Coronary artery (tissue), 2 donors: ENCODE measurements at places on chromosomes 2 and 18.

- DNase-seq, result no peak
Observed at GRCh38 chr18:48563027-48563426, 24.2 kb downstream of the CTIF start.

DNA sequence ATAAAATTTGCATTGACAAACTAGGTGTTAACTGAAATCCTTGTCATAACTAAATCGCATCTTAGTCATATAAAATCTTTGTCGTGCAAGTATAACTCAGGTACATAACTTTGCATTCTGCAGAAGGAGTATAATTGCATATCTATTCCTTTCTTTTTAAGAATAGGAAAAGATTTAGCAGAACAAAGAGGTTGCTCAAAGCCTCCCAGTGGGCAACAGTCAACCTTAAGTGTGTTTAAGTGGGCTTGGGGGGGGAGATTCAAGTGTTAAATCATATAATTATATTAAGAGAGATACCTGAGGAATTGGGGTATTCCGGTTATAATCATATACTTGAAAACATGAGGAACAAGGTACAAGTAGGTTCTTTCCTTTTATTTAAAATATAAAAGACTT lies 913.3 kb downstream of the CPS1 start:
- DNase-seq, result no peak

- no peak for DNase-seq
Observed at GRCh38 chr2:20177556-20178248, 47.2 kb downstream of the SDC1 start.

GRCh38 chr18:78912336-78912735 lies 67.3 kb upstream of the SALL3 start:
- peak; percentile 47 for DNase-seq

GRCh38 chr2:15170070-15170775 lies 390.9 kb downstream of the NBAS start:
- DNase-seq, result no peak

- DNase-seq, result no peak
Observed at GRCh38 chr2:209340522-209340921, 83.3 kb upstream of the MAP2 start.

DNA sequence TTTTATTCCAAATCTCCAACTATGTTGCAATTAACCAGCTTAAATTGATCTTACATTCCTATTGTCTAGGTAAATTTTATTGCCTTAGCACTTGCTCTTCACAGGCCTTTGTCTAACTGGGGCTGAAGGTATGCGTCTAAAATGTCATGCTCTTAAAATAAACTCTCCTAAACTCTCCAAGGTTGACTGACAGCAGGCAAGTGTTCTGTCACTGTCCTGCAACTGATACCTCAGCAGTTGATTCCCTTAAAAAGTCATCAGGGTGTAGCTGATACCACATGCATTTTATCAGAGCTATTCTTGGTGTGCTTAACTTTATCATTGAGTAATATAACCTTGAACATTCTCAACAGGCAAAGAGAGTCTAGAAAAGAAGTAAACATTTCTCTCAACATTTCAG lies 680 bp downstream of the TTN start:
- no peak for DNase-seq

GRCh38 chr2:44107086-44107740 lies 61.5 kb upstream of the PPM1B start:
- DNase-seq, result no peak

GRCh38 chr2:136118819-136119716 lies 1.1 kb upstream of the CXCR4 start:
- DNase-seq, result no peak

GRCh38 chr2:46335391-46336282 lies 38.4 kb downstream of the EPAS1 start:
- DNase-seq, result peak; percentile 82

DNA sequence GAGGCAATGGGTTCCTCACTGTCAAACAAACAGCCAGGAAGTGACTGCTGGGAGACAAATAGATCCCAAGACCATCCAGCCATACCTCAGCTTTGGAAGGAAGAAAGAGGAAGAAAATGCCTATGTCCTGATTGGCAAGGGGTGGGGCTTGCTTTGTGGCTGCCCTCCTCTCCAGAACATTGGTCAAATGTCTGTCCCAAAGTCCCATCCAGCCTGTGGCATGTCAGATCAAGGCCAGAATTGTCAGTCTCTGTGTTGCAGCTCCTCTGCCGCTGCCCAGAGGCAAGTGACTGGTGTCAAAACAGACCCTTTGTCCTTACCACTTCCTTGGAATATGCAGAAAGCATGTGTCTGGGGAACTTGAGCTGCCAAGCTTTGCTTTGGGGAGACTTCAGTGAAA lies 63.0 kb upstream of the SMAD2 start:
- DNase-seq, result no peak

GRCh38 chr2:102016399-102016955 lies 24.7 kb downstream of the IL1R2 start:
- no peak for DNase-seq

DNA sequence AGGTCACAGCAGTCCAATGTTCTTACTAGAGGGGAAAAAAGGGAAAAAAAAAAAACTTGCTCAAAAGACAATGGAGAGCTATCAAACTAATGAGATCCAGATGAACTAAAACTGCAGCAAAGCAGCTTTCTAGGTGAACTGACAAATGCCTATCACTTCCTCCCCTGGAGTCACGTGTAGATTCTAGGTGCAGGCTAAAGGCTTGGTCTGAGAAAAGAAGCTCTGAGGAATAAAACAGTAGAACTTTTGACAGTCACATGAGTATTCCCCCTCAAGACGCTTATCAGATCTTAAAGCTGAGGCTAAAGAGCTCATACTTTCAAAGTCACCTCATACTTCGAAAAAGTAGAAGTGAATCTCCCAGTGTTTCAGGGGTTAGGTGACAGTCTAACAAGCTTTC lies 42.3 kb downstream of the SMAD2 start:
- no peak for DNase-seq

GRCh38 chr2:133130548-133131246 lies 437.6 kb downstream of the NCKAP5 start:
- DNase-seq, result no peak

GRCh38 chr2:185979546-185980071 lies 241.0 kb downstream of the FSIP2 start:
- no peak for DNase-seq

GRCh38 chr2:25279091-25279651 lies 62.6 kb downstream of the DNMT3A start:
- DNase-seq, result no peak

- DNase-seq, result no peak
Observed at GRCh38 chr2:64362562-64363026, 91.4 kb upstream of the LGALSL start.

DNA sequence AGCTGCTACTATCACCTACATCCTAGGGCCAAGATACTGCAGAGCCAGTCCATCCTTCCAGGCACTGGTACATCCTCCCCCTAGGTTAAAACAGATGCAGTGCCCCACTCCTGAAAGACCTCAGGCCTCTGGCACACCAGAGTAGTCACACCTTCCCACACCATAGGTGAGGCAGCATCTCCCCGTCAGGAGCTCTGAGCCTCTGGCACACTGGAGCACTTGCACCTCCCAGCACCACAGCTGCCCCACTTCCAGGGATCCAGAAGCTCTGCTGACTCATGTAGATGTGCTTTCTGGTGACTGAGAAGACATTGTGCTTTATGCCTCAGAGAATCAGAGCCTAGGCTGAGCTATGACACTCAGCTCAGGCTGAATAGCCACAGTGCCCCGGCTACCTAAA lies 138.4 kb upstream of the COL3A1 start:
- no peak for DNase-seq

- DNase-seq, result no peak
Observed at GRCh38 chr2:208013285-208014178, 11.8 kb downstream of the PLEKHM3 start.

GRCh38 chr18:5030636-5031035 lies 166.4 kb downstream of the AKAIN1 start:
- no peak for DNase-seq
